Heart left ventricle (tissue), 16 donors: ENCODE measurements at places on chromosomes 7 and 10. TPM values are rescaled to one million over a fixed set of nuclear protein-coding genes. Genes with fewer than 3 reads are reported as not detected.

SVIL gene
- 355 TPM for total RNA-seq

NXPH1 gene
- total RNA-seq = not detected

FAM25C gene
- total RNA-seq = not detected

VWDE gene
- 0.27 TPM for total RNA-seq

EMX2 gene
- 0.35 TPM for total RNA-seq

CRTAC1 gene
- total RNA-seq = 4.2 TPM

FZD1 gene
- total RNA-seq = 11.5 TPM

- H3K27me3 ChIP-seq = no peaks in the 10 kb centered on the region
- no peaks in the 10 kb centered on the region for H3K36me3 ChIP-seq
- no peak overlapping the region for H3K27ac ChIP-seq
- no peak for DNase-seq
- H3K4me3 ChIP-seq = no peak overlapping the region
- peaks cover 30% of the 10 kb centered on the region for H3K4me1 ChIP-seq
These were observed 27.6 kb downstream of the AMZ1 start for GRCh38 chr7:2715341-2716231.

DNA sequence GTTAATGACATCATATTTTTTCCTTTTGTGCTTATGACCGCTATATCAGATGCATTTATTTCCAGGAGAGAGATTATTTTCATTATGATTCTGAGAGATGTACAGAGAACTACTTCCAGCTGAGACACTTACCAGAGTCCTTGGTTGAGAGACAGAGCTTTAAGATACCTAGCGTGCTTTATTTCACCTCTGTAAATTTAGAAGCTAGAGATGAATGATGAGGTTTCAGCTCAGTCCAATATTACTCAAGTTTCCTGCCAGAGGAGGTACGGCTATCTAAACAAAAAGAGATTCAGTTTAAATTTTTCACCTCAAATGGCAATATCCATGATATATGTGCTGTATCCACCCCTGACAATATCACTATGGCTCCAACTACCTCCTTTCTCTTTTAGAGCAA lies 182.6 kb upstream of the FAM3C start:
- H3K4me3 ChIP-seq = no peak overlapping the region
- no peak for DNase-seq
- no peak overlapping the region for H3K27ac ChIP-seq
- H3K4me1 ChIP-seq = no peaks in the 10 kb centered on the region

GRCh38 chr7:43456200-43456599 lies 126.7 kb upstream of the STK17A start:
- H3K27ac ChIP-seq = no peak overlapping the region
- H3K4me3 ChIP-seq = no peak overlapping the region
- H3K4me1 ChIP-seq = no peaks in the 10 kb centered on the region
- no peak for DNase-seq
- no peaks in the 10 kb centered on the region for H3K27me3 ChIP-seq
- H3K36me3 ChIP-seq = no peaks in the 10 kb centered on the region
